ENCODE measurements at places on chromosomes 4 and X.

- no peak for DNase-seq
These were observed 79.7 kb upstream of the ELOVL6 start for GRCh38 chr4:110278127-110278526.

DNA sequence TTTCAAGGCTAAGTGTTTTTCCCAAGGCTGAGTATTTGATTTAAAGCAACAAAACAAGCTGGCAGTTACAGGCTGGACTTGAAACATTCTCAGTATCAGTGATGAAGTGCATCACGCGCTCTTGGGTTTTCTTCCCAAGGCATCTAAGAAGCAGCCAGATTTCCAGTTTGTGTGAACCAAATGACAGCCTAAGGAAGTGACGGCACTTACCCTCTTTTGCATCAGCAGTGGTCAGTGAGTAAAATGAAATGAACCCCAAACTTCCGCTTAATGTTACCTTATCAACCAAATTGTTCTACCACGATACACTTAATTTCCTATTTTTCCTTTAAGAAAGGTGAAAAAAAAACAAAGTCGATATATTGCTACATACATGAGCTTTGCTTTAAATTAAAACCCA lies 15.8 kb upstream of the GYPE start:
- no peak for DNase-seq

DNA sequence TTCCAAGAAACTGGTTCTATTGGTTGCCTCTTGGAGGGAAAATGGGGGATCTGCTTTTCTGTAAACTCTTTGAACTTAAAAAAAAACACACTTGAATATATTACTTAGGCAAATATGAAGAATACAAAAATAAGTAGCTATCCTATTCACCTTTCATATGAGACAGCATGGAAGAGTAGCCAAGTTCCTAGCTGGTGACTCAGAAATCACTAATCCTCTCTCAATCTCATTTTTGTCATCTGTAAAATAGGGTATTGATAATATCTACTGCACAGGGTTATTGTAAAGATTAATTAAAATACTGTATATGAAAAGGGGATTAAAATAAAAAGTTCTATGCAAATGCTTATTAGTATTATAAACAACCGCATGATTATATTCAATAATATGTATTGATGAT lies 12.7 kb downstream of the MGARP start:
- DNase-seq, result no peak

DNA sequence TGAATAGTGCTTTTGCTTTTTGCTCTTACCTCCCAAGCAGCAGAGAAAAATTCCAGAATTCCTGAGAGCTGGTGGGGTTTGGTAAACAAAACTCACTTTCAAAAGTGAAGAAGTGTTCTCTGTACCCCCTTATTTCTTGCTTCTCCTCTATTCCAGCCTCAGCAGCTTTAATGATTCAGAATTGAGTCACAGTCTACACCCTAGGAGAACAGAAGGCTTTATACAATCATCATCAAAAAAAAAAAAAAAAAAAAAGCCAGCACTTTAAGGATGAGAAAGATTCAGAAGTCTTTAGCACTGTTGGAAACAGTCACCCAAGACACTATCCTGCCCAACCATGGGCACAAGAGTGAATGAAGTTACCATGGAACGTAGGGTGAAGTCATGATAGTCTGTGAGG lies 1583.1 kb upstream of the PCDH10 start:
- no peak for DNase-seq

- DNase-seq, result no peak
These were observed 13.8 kb upstream of the PGM2 start for GRCh38 chr4:37812713-37813112.
